ENCODE measurements at places on chromosomes 1 and 21.

DNA sequence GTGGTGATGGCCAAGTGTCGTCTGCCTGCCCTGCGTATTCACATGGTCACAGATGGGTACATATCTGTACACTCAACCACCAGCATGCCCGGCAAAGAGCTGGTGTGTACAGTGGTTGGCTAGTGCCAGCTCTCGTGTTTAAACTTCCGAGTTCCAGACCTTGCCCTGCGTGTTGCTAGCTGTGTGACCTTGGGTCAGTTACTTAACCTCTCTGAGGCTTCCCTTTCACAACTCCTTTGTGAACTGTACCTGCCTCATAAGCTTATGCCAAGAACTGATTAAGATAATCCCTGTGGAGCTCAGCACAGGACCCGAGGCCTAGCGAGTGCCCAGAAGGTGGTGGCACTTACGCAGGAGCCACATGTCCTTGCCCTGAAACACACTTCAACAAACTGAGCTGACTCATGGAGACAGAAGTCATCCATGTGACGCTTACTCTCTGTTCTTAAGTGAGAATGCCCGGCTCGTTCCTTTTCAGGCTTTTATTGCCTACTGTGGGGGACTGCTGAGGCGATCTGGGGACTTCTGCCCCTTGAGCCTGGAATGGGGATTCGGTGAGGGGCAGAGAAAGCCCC lies 55.4 kb downstream of the ALPL start:
- DNase-seq, result no peak

- no peak for DNase-seq
Measured at GRCh38 chr21:19034041-19034440, 630.5 kb upstream of the TMPRSS15 start.

DNA sequence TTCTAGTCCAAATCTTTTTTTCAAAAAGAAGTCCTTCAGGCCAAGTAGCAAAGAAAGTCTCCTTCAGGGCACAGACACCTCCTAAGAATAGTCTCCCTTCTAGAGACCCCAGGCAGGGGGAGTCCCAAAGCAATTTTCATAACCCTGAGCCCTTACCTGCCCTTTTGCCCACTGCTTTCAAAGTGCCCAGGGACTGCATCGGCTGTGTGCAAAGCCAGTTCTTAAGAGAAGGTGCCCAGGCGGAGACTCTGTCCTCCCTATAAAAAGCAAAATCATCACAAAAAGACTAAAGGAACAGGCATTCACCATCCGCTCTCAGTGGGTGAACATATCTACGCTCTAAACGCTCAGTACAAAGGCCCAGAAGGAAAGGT lies 32.2 kb downstream of the ELK4 start:
- no peak for DNase-seq

DNA sequence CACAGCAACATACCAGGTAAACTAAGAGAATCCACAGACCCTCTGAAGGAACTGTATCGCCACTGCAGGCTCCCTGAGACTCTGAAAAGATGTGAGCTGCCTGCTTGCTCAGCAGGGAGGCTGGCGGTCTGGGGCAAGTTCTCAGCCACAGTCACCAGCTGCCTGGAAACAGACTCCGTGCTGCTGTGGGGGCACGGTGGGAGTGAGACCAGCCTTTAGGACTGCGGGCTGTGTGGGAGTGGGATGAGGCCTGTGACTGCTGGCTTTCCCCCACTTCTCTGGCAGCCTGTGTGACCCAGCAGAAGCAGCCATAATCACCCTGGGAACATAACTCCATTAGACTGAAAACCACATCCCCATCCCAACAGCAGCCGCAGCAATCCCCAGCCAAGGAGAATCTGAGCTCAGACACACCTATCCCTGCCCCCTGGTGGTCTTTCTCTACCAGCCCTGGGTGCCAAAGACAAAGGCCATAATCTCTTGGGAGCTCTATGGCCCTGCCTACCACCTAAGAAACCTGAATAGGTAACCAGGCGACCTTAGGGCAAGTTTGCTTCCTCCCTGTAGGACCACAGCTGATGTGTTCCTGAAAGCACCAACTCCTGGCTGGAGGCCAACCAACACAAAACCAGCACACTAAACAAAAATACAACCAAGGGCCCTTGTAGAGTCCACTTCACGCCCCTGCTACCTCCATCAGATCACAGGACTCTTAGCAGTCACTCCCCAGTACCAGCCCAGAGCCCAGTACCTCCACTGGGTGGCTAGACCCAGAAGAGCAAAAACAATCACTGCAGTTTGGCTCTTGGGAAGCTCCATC lies 151.5 kb downstream of the SMYD3 start:
- no peak for DNase-seq

- DNase-seq, result no peak
Measured at GRCh38 chr1:173333581-173333980, 126.5 kb upstream of the TNFSF4 start.
